Stimulated activated naive CD4-positive, alpha-beta T cell treated with Interleukin-2 at 50 U/mL for 16 hours (primary cell): ENCODE measurements at places on chromosomes 4 and X.

DNA sequence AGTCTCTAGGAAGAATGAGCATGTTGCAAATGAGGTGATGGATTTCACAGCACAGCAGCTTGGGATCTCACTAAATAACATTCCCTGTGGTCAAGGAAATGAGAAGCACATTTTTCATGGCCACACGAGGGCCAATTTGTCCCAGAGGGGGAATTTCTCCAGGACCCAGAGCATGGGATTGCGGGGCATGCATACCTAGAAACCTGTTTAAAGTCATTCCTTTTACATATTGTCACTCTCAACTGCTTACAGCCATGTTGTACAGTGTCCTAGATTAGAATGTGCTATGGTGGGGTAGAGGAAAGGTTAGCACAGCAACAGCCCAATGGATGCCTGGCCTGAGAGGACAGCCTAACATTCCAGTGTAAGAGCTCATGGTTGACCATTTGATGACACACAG, 37.4 kb upstream of the NLGN4X start:
- DNase-seq: no peak

DNA sequence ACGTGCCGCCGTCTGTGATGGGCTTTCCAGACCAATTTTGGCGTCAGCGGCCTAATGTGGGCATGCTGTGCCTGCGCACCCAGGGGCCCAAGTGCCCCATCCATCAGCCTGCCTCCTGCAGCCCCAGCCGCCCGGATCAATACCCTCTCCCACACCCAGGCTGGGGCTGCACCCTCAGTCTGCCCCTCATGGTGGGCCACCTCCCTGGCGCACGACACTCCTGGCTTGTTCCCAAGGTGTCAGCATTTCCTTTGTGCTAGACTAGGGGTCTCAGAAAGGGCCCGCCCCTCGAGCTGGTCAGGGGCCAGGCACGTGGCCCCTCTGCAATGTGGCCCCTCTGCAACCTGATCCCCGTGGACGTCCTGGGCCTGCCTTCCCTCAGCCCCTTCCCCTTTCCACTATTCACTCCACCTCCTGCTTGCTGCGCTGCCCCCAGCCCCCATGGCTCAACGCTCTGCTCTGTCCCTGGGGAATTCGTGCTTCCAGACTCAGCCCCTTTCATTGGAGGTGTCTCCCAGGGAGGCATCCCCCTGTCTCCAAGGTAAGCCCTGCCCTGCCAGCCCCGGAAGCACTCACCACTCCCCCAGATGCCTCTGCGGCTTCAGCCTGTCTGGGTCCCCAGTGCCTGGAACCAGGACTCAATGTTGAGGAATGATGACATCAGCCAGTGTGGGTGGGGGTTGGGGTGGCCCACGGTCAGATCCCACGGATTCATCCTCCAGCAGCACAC, 130.8 kb downstream of the HMX1 start:
- no peak for DNase-seq

GRCh38 chr4:74555843-74556242, 110.9 kb downstream of the AREG start:
- DNase-seq: no peak

DNA sequence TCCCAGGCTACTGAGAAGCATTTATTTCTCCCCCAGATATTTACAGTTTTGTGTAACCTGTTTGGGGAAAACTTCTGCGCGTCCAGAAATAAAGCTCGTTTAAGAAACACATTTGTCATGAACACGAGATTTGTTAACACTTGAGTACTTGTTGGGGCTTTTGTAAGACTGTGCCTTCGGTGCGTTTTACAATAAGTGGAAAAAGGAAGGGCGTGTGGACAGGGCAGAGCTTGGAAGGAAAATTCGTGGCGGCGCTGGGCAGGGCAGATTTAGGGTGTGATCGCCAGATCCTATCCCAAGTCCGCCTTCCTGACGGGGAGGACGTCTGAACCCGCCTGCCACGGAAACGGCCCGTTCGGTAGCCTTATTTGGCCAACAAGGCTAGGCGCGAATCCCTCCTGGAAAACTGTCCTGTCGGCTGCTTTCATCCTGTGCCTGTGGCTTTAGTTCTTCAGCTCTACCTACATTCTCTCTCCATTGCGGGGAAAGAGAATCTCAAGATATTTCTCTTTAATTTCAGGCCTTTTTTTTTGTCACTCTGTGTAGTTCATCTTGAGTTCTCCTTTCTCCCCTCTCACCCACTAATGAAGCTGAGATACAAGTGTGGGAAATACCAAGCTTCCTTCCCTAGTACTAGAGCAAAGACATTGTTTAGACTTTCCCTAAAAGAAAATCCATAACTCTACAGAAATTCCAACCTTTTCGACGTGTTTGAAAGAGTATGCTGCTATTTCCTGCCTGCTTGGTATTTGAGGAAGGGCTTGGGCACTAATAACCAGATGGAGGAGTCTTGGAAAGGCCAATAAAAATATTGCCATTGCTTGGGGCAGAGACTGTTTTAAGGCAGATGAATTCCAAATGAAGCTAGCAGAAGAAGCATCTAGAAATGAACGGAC, 982 bp downstream of the PDLIM5 start:
- DNase-seq: no peak

DNA sequence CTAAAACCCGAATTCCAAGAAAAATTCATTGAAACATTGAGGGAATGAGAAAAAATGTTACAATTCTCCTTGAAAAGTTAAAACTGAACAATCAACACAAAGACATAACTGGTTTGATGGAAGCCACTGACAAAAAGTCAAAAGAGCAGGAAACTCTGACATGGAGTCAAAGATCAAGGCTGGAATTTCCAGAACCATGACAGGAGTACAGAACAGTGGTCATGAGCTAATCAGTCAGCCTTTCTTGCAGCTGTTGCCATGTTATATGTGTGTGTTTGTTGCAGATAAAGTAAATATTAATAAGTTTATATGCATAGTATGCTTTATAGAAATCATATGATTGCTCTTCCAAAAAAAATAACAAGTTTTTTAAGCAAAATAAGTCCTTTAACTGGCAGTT, 184.7 kb upstream of the HCCS start:
- no peak for DNase-seq

GRCh38 chrX:46796574-46797191, 37.8 kb upstream of the SLC9A7 start:
- DNase-seq: peak; percentile 64

- DNase-seq: no peak
These were observed 16.1 kb upstream of the IQCM start for GRCh38 chr4:149831656-149832208.

DNA sequence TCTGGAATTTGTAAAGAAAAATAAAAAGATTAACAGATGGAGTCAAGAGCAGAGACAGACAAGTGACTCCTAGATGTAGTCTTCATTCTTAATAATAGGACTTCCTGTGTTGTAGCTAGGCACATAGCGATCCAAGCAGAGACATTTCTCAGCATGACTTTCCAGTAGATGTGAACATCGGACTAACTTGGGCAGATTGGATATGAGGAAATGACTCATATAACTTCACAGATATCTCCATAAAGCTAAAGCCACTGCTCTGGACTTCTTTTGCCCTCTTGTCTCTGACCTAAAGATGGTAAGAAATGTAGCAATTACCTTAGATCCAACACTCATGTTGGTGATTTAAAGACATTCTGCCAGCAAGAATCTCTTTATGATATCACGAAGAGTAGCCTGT, 131.7 kb downstream of the EPHA5 start:
- DNase-seq: no peak

DNA sequence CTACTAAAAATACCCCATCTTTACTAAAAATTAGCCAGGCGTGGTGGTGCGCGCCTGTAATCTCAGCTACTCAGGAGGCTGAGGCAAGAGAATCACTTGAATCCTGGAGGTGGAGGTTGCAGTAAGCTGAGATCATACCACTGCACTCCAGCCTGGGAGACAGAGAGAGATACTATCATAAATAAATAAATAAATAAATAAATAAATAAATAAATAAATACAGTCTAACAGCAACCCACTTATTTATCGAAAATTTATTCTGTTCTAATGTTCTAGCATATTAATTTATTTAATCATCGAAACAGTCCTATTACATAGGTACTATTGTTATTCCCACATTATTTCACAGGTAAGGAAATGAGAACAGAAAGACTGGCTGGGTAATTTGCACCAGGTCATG, 18.2 kb upstream of the TXK start:
- DNase-seq: no peak

- DNase-seq: no peak
These were observed 4.7 kb downstream of the CPLX1 start for GRCh38 chr4:821181-821591.

- no peak for DNase-seq
These were observed 377.0 kb downstream of the RPA4 start for GRCh38 chrX:97260679-97261078.

- no peak for DNase-seq
These were observed 165.0 kb downstream of the GALNTL6 start for GRCh38 chr4:171978216-171978615.

DNA sequence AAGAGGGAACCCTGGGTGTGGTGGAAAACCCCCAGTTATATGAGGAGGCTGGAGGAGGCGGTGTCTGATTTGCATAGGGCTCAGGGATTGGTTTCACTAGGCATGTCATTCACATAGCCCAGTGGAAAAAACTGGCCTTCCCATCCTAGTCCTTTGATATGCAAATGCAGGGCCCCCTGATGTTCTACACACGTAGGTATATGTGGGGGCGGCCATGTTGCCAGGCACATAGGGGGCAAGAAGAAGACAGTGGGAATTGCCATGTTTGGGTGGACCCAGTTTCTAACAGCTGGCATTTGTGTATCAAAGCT, 34.0 kb upstream of the ENPP6 start:
- DNase-seq: no peak

DNA sequence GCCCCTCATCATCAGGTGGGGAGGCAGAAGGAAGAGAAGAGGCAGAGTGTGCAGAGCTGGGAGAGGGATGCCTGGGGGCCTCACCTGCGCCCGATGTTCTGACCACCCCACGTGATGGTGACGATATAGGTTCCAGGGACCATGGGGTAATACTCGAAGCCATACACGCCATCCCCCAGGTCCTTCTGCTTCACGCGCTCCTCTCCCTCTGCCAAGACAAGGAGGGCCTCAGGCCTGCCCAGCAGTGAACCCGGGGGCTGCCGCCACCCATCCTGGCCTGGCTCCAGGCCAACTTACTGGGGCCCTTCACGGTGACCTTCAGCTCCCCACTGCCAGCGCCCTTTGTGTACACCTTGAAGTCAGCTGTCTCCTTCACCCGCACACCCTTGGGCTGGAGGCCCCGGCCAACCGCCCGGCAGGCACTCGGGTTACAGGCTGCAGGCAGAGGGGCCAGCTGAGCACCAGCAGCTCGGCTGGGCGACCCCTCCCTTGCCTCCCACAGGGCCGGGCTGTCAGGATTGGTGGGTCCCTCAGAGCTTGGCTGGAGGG, 9.3 kb downstream of the FLNA start:
- no peak for DNase-seq

DNA sequence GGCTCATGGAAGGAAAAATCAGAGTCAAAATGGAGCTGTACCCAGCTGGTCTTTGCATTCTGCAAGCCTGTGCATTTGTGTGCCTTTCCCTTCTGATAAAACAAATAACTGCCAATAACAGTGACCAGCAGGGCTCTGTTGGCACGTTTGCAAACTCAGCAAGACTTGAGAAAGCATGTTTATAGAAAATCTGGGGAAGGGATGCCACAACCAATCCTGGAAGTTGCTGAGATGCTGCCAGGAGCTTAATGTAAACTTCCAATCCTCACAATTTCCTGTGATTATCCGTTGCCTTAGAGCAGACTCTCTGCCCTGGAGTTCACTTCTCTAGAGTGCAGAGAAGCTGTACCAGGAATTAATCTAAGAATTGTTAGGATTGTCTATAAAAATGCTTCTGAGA, 6.9 kb upstream of the ANXA3 start:
- no peak for DNase-seq

- peak; percentile 4 for DNase-seq
These were observed 13.9 kb downstream of the SCARB2 start for GRCh38 chr4:76199664-76200211.

- no peak for DNase-seq
These were observed 4.1 kb upstream of the KIAA0232 start for GRCh38 chr4:6778435-6778834.

DNA sequence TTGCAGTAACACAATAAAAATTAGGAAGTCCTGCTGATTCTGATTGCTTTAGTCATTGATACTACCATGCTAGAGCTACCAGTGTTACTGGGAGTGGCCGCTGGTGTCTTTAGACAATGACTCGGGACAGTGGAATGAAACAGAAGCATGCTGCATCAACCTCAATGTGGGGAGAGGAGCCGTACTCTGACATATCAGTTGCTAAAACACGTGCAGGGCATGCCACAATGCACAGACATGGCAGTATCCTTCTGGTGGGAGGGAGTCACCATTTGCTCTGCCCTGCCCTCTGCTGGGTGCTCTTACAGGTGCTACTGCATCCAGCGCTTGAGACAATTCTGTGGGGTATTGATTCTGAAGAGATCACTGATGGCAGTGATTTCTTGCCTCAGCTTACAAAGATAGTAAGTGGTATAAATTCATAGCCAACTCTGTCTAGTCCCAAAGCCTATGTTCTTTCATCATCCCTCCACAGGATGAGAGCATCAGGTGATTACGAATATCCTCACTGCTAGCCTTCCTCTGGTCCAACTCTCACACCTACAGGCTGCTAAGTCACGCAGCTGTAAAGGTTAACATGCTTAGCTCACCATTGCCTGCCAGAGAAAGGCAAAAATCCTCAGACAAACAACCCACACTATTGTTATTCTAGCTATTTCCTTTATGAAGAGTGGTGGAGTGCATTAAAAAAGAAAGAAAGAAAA, 43.7 kb downstream of the NSG1 start:
- peak; percentile 29 for DNase-seq

GRCh38 chr4:159855731-159856130, 752.9 kb downstream of the RAPGEF2 start:
- DNase-seq: no peak

GRCh38 chrX:50707955-50708699, 105.9 kb downstream of the SHROOM4 start:
- no peak for DNase-seq

- DNase-seq: no peak
These were observed 430.1 kb downstream of the ANKRD50 start for GRCh38 chr4:124282301-124282898.

DNA sequence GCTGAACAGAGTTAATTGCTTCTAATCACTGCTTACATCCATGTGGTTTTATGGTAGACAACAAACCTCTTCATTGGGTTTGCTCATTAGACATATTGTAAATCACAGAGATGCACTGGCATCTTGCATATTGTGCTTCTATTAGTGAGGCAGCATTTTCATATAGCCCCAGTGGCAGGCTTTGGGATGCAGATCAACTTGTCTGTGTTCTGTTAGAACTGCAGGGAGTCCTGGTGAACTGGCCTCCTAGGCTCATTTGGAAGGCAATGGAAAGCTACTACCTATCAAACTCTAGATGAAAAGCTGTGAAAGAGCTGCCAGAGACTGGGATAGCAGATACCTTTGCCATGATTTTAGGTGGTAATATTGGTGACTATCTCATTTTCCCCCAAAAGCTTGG, 108.8 kb downstream of the NAA11 start:
- no peak for DNase-seq

GRCh38 chrX:154986826-154987575, 35.5 kb downstream of the F8 start:
- DNase-seq: no peak

DNA sequence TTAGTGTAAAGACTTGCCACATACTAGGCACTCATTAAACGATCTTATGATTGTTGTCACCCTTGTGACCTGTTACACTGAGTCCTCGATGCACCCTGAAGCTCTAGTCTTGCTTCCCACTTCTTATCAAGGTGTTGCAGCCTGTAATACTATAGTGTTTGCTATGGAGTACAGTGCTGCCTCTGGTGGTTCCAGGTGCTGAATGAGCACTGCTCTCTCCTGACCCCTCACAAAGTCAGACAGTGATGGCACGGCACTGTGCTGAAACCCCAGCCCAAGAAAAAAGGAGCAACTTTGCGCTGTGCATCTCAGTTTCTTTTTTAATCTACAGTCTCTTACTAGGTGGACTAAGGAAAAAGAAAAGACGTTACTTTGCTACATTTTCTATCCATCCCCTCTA, 106.3 kb downstream of the GC start:
- DNase-seq: no peak
